ENCODE measurements at places on chromosomes 2 and 18.

GRCh38 chr2:108314586-108315296 is 26.0 kb downstream of the SULT1C2 start:
- DNase-seq: no peak

DNA sequence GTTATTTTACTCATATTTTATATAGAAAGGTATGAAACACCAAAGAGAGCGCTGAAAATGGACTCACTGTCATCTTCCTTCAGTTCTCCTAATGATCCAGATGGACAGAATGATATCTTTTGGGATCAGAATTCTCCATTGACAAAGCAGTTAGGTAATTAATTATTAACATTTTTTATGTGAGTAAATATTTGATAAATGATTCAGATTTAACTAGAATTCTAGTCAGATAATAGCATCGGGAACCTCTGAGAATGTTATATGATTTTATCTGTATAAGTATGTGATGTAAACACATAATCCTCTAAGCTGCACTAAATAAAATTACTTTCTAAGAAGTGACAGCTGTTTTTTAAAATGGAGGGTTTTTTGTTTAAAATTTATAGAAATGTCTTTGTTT is 2.0 kb downstream of the ETAA1 start:
- no peak for DNase-seq

- no peak for DNase-seq
Observed at GRCh38 chr2:241968417-241968816, 98.9 kb downstream of the RTP5 start.

DNA sequence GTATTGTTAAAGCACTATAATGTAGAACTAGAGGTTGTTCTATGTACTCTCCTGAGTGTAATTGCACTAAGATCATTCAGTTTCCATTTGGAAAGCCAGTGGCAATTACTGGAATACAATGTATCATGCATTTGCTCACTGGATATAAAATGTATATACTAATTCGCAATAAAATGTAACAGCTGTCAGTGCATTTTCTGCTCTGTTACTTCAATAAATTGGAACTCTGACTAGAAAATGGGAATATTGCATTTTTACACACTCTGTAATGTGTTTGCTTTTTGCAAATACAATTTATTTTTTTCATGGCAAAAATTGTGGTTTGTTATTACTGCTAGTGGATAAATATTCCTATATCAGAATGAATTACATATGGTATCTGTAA is 893.8 kb upstream of the POU3F3 start:
- DNase-seq: no peak

DNA sequence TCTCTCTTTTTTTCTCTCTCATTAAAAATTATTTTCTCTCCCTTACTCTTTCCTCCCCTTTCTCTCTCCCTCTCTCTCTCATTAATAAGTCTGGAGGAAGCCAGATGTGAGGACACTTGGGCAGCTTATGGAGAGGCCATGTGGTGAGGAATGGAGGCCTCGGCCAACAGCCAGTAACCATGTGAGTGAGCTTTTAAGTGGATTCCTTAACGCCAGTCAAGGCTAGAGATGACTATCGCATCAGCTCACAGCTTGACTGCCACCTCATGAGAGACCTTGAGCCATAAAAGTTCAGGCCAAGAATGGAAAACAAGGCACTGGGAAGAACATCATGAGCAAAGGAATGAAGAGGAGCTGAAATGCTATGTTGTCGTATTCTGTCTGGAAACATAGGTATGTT is 39.1 kb downstream of the ETAA1 start:
- no peak for DNase-seq

DNA sequence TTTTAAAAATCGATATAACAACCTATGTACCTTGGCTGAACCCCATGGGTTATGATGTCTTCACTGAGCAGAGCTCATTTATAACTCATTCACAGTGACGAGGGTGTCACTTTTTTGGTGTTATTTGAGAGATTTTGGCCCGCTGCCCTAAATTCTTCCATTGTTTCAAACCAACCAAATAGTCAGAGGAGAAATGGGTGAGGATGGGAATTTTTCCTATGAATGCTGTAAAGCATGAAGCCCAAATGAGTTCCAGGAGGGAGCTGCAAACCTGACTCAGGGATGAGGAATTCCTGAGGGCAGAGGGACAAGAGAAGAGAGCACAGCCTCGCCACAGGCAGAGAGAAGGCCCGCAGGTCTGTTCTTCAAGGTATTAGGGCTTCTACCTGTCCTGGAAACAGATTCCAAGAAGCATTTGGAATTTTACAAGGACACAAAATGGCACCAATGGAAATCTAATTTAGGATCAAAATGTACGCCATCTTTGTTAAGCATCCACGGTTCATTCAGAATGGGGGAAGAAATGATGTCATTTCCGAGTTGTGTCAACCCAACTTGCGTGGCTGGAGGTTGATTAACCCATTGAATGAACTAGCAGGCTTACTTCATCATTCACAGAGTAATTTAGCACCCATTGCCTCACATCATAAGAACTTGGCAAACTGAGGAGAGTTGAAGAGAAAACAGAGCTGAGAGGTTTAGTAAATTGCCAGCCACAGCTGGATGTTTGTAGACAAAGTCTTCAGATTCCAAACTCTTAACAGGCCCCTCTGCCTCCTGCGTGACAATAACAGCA is 133.5 kb downstream of the LAMA3 start:
- no peak for DNase-seq

DNA sequence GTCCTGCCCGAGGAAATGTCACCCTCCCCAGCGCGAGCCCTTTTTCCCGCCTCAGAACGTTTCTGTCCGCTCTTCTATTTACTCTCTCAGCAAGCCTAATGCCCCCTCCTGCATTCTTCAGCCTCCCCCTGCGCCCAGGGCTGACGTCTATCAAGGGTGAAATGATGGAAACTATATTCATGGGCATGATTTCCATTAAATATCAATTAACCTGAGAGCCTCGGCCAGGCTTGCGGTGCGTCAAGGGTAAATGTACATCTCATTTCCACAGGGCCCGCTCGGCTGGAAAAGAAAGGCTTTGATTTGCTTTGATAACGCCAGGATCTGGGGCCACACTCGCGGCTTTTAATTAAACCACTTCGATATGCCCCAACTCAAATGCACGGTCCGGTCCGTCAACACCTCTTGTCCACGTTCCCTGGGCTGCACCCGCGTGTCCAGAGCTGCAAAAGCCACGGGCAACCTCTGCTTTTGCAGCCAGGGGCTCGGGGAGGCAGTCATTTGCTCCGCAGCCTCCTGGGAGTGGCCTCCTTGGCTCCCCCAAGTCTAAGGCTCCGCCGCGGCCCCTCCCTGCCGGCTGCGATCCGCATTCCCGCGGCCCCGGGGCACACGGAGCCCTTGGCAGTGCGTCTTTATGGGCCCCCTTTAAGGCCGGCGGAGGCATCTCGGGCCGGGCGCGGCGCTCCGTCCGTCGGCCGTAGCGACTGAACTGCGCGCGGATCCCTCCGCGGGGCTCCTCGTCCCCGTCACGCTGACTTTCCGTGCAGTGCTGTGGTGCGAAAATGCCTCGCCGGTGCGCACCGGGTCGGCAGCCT is at the start of gene HOXD8:
HOXD8 (plus strand) TSS at position 724 of the 815 bp plus-strand sequence. CDS start 662 bp downstream, outside the sequence.
- DNase-seq: no peak

GRCh38 chr18:55317864-55318263 is 270.1 kb downstream of the TCF4 start:
- no peak for DNase-seq

GRCh38 chr18:22639026-22639463 is 221.3 kb upstream of the CTAGE1 start:
- DNase-seq: no peak

- DNase-seq: no peak
Observed at GRCh38 chr18:2258954-2259353, 312.4 kb downstream of the METTL4 start.

DNA sequence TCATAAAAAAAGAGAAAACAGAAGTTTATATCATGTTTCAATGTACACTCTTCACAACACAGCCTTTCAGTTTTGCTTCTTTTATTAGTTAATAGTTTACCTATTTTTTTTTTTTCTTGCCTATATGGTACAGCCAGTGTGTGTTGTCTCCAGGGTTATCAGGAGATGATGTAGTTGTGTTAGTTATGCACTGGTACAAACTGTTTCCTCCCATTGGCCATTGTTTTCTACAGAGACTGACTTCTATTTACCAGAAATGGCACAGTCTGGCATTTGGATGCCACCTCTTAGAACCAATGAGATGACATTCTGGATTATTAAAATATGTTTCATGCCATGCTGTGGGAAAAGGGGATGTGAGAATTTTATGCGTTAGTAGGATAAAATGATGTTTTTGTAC is 339.4 kb downstream of the PLCL1 start:
- DNase-seq: no peak

GRCh38 chr18:59041819-59042815 is 97.6 kb upstream of the SEC11C start:
- no peak for DNase-seq

GRCh38 chr18:7000484-7001096 is 117.0 kb downstream of the LAMA1 start:
- no peak for DNase-seq

GRCh38 chr2:159933040-159933726 is 129.2 kb downstream of the PLA2R1 start:
- DNase-seq: no peak

- DNase-seq: no peak
Observed at GRCh38 chr2:101991721-101992145, at the start of gene IL1R2. Gene IL1R2, plus strand, starts transcription at chr2:101991960. Its CDS starts 16,616 bp downstream, at chr2:102008576.
